Bronchial epithelial cell (primary cell): ENCODE measurements at places on chromosomes 1 and 21. TPM values are rescaled to one million over a fixed set of nuclear protein-coding genes. Genes with fewer than 3 reads are reported as not detected.

PTPN7 gene
- total RNA-seq = under 0.01 TPM in 1 of 2 replicates, not detected in the other

DNA sequence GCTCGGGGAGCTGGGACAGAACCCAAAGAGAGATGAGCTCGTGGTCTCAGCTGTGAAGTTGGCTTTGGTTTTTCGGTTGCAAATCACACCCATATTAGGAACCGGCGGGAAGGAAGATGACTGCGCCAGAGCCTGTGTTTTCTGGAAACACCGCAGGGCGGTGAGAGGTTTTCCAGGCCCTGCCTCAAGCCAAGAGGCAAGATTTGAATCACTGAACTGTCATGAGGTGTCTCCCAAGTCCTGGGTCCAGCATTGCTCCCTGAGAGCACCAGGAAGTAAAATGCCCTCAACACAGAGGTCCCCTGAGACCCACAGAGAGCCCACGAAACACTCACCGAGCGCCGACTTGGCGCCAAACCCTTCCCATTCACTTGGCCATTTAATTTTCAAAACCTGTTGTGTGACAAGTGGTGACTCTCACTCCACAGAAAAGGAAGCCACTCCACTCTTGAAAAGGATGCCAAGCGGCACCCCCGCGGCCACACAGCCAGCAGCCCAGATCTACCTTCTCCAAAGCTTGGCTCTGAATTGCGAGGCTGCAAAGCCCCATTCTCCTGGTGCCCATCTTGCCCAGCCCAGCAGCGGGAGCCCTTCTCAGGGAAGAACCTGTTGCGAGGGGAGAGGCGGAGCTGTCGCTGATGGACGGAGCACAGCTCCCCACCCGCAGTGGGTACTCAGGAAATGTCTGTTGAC lies 99.0 kb upstream of the RUNX3 start:
- no peak for DNase-seq

CRABP2 gene
- total RNA-seq = 5.3 and 112 TPM in 2 replicates

FAM131C gene
- 0.53 and 0.77 TPM in 2 replicates for total RNA-seq

FAM177B gene
- 0.38 TPM in 1 of 2 replicates, not detected in the other for total RNA-seq

RCAN3 gene
- total RNA-seq = 12.1 and 15.9 TPM in 2 replicates

DNA sequence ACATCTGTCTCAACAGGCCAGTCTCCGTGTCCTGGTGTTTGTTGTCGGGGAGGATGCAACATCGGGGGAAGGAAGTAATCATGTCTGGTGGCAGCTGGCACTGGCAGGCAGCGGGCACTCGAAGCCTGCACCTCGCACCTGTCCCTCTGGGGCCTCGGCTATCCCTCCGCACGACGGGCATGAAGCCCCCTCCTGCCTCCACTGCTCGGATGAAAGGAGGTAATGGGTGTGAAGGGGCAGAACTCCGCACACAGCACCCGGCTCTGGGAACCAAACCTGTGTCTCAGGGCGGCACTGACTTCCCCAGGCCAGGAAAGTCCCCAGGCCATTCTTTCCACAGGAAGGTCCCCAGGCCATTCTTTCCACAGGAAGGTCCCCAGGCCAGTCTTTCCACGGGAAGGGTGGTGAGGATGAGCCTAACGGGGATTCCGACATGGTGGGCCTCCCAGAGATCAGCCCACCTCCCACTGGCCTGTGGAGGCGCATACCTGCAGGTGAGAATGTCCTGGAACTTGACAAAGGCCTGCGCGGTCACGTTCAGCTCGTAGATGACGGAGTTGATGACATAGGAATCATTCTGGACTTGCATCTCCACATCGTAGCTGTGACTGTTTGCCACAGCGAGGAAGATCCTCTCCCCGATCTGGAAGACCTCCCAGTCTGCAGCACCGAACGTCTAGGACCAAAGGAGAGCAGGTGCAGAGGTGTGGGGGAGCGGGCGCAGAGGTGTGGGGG lies 31.1 kb downstream of the KRTAP10-1 start:
- no peak for DNase-seq

DNA sequence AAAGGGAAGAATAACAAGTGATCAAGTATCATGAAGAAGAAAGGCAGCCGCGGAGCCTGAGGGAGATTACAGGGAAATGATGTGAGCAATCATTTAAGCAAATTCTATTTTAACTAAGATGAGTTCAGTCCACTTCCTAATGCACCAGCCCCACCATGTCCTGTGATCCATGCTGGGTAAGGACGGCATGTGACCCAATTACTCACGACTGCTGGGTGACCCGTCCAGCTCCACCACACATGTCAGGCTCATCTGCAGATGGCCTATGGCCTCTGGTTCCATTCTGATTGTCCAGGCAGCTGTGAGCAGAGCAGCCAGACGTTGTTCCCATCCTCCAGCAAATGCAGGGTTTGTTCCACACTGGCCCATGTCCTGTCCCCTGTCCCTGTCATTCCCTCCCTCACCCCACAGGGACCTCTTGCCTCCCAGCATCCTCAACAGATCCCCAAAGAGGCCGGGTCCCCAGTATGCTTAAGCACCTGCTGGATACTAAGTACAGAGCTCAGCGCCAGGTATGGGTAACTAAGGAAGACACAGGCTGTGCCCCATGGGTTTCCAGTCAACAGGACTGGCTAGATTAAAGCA lies 87.9 kb downstream of the MATN1 start:
- DNase-seq = no peak

GRCh38 chr1:44354268-44354839 lies 703 bp downstream of the ERI3 start:
- peak; percentile 49 for DNase-seq

LIN28A gene
- not detected in 2 replicates for total RNA-seq

TFAP2E gene
- under 0.01 and 0.13 TPM in 2 replicates for total RNA-seq

DNA sequence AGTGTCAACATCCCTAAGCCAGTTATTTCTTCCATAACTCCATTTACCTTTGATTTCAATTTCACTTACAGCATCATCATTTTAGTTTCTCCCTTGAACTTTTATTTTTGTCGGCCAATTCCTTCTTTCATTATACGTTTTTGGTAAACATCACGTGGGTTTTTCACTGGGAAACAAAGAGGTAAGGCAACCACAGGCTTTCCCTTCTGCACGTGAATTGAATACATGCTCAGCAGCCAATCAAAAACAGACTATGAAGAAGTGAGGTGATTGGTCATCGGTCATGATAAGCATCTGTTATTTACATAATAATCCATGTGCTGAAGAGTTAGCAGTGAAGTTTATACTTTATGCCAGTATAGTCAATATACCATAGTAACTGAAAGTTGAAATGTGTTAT lies 98.7 kb downstream of the NCAM2 start:
- no peak for DNase-seq

DNA sequence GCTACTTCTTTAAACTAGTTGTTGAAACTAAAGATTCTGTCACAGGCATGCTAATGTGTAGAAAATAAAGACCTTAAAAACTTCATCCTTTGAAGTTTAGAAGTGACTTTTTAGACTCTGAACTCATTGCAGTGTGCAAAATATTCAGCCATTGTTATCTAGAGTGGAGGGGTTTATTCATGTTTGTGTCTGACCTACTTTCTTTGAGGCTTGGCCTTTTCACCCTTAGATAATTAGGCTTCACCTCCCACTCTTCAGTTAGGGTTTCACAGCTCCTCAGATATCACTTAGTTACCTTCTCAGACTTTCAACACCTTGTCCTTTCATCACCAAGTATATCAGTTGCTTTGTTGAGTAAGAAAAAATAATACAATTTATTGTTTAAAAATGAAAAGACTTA lies 75.9 kb downstream of the IVNS1ABP start:
- no peak for DNase-seq

TDRD10 gene
- under 0.01 TPM in 1 of 2 replicates, not detected in the other for total RNA-seq

GRCh38 chr21:39098696-39099200 lies 84.5 kb downstream of the PSMG1 start:
- no peak for DNase-seq

FCRL5 gene
- not detected in 2 replicates for total RNA-seq

- DNase-seq = no peak
Observed at GRCh38 chr21:32888971-32889370, 117.4 kb upstream of the PAXBP1 start.

DNA sequence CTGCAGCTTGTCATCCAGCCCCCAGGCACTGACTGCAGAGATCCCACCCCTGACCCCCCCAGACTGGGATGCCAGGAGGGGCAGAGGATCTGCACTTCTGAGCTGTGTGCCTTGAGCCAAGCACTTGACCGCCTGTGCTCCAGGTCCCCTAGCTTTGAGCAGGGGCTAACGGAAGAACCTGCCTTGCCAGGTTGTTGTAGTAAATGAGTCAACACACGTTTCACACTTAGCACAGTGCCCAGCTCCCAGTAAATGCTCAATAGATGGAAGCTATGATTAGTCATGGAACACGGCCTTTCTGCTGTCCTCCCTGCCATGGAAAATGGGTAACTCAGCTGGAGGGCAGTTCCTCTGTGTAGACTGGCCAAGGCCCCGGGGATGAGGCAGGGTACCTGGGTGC lies 24.1 kb downstream of the IFFO2 start:
- peak; percentile 88 for DNase-seq

DNA sequence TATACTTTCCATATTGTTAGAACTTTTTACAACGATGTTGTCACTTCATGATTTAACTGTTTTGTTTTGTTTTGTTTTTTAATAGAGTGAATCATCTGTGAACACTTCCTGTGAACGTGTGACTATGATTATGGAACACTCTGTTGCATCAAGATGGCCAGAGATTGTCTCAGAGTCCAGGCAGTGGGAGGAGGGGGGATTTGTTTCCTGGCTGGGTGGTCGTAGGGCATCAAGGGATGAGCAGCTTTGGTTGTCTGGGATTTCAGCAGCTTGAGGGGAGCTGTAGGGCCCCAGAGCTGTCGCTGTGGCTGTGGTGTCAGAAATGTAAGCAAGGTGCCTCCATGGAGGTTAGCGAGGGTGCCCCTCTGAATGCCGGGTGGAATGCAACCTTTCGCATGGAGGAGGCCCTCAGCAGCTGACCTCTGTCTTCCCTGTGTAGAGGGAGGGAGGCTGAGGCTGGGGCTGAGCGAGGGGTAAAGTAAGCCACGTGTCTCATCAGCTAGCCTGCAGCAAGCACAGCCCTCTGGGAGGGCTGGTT lies 21.4 kb downstream of the NEK2 start:
- peak; percentile 74 for DNase-seq

DNA sequence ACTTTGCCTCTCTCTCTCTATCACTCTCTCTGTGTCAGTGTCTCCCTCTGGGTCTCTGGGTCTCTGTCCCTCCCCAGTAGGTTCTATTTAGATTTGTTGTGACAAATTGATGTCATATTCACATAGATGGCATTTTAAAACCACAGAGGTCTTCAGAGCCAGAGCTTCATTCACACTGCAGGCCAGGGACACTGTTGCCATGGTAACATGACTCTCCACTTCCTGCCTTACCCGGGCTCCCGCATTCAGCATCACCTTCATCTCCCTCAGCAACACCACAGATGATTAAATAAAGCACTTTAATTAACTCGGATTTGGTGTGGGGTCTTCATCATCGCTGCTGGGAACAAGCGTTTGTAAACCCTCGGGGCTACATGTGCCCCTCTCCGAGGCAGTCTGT lies 132.6 kb downstream of the ETS2 start:
- DNase-seq = no peak

THBS3 gene
- total RNA-seq = 16.3 and 19.6 TPM in 2 replicates

GRCh38 chr1:53521924-53522552 lies 62.8 kb downstream of the DMRTB1 start:
- DNase-seq = no peak

DNA sequence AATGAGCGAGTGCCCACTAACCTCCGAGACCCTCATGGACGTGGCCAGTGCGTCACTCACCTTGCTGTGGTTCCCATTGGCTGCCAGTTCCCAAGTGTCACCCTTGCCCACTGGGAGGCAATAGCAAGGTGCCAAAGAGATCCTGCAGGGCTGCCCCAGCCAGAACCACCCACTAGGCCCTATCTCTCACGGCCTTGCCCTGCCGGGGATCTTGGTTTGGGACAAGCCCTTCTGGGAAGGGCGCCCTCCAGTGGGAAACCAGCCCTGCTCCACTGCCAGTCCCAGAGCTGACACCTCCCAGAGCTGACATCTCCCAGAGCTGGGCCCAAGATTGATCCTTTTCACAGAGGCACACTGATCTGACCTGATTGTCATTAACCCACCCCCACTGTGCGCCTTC lies 2.1 kb upstream of the SELENON start:
- peak; percentile 11 for DNase-seq

DNA sequence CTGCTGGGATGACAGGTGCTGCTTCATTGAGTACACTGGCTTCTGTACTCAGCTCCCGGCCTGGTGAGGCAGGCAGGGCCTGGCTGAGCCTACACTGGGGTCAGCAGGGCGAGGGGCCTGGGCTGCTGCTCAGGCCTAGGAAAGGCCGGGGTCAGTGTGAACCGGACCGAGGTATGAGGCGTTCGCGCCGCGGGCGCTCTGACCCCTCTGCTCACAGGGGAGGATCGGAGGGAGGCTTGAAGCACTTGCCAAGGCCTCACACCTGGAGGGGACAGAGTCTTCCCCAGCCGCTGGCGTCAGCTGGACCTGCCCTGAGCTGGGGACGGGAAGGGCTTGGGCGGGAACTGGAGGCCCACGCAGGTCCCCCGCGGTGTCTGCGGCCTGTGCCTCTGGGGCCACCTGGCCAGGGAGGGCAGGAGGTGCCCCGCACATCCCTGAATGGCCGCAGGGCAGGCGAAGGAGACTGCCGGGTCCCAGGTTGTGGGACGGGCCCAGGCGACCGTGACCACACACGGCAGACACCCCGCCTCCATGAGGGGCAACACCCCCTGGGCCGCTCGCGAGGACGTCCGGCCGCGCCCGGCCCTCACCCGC lies 466 bp downstream of the PEX10 start:
- DNase-seq = no peak

SRGAP2 gene
- 9.2 and 28.5 TPM in 2 replicates for total RNA-seq

DNA sequence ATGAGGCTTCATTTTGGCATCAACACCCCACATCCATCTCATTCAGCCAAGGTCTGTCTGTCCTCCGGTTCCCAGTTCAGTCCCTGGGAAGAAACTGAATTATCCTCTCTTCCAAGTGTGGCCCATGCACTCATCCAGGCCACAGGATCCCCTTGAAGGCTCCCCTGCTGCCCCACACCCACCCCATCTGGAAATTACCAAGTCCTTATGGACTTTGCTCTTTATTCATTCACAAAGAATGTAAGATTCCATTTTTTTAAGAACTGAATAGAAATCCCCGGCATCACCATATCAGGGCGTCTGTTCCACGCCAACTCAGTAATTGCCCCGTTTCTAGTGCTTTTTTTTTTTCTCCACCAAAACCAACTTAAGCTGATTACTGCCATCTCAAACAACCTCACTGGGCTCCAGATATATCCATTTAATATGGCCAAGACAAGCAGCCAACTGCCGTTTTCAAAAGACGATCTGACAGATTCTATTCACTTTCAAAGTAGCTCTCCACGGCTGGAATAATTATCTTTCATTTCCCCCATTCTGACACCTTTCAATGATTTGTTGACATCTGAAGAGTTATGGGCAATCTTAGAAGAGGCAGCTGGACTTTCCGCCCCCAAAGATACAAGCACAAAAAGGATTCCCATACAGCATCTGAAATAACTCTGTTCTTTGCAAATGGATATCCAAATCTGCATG lies 55.9 kb downstream of the OLIG1 start:
- DNase-seq = no peak

- no peak for DNase-seq
Observed at GRCh38 chr21:45950740-45951515, 30.6 kb upstream of the COL6A1 start.

DNA sequence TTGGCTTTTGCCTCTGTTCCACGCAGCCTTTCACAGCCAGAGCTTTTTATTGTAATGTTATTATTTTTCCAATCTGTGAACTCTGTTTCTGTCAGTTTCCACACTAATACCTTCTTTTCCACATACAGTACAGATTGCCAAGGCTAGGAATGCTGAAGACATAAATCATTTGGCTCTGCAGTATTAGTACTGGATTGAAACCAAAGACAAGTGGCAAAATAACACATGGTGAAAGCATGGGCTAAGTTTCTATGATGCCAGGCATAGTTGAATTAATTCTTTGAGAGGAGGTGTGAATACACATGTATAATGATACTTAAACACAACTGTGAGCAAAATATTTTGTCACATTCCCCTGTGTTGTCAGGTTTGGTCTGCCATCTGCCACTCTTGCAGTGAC lies 73.5 kb downstream of the TMEM200B start:
- DNase-seq = no peak
